ENCODE measurements at places on chromosomes 2 and 18.

- DNase-seq, result no peak
These were observed 384.4 kb downstream of the EIPR1 start for GRCh38 chr2:2993172-2993692.

GRCh38 chr2:121647396-121647795, 1.9 kb downstream of the CLASP1 start:
- no peak for DNase-seq

- no peak for DNase-seq
These were observed 84.6 kb downstream of the MAIP1 start for GRCh38 chr2:200039724-200040650.

DNA sequence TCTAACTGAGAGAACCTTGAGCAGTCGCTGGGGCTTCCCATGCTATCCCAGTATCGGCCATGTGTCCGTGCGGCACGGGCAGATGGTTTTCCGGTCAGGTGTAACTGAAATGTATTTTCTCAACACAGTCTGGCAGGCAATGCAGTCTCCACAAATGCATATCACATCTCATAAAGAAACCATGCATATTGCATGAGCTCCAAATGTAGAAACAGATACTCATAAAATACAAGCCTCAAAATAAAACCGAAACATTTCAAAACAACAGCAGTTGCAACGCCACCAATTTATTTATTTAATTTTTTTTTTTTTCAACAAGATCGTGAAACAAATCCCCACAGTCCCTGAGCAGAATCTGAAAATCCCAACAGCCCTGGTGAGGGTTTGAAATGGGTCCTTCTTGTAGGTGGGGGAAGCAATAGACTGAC, 299.4 kb downstream of the LPIN1 start:
- no peak for DNase-seq

DNA sequence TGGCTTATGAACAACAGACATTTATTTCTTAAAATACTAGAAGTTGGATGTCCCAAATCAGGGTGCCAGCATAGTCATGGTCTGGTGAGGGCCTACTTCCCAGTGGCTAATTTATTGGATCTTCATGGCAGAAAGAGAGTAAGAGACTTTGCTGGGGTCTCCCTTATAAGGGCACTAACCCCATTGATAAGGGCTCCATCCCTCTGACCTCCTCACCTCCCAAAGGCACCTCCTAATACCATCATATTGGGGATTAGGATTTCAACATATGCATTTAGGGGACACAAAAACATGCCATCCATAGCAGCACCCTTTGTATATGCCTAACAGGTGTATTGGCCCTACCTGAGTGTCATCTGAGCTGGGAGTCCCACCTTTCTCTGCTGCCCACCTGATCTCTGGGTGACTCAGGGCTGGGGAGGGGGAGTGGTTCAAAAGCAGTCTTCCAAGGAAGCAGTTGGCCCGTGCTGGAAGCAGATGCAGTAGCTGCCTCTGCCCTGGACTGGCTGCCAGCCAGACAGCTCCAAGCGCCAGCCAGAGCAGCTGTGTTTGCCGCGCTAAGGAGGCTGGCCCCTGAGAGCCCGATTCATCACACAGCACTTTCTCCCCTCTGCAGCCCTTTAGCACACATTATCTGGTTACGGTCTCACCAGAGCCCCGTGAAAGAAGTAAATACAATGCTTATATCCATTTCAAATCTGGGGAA, 84.6 kb downstream of the SMAD7 start:
- DNase-seq, result no peak

DNA sequence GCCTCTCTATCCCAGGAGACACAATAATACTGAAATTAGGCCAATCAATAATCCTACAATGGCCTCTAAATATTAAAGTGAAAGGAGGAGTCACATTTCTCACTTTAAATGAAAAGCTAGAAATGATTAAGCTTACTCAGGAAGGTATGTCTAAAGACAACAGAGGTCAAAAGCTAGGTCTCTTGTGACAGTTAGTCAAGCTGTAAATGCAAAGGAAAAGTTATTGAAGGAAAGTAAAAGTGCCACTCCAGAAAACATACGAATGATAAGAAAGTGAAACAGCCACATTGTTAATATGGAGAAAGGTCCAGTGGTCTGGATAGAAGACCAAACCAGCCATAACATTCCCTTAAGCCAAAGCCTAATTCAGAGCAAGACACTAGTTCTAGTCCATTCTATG, 9.5 kb downstream of the SESTD1 start:
- DNase-seq, result no peak

DNA sequence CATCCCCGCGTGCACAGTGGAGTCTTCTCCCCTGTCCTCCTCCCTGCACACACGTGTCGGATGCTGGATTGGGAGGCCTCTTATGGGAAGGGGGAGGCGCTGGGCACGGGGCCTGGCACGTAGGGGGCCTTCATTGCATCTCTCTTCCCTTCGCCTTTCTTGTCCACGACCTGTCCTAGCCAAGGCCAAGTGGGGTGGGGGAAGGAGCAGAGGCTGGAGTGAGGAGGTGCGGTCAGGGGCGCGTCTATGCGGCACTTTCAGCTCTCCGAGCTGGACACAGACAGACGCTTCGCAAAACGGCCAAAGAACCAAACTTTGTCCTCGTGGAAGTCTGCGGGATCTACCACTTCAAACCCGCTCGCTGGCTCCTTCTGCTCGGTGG, 13.4 kb downstream of the ALPG start:
- DNase-seq, result no peak

Measured in CMK (cell line).